ENCODE measurements at places on chromosomes 4 and X. TPM values are rescaled to one million over a fixed set of nuclear protein-coding genes. Genes with fewer than 3 reads are reported as not detected.

Gene TEX13D
- not detected for total RNA-seq

Gene CAPN6
- 6.0 TPM for total RNA-seq

Gene NOX1
- not detected for total RNA-seq

Gene ATOH1
- total RNA-seq = not detected

Gene CT45A10
- total RNA-seq = not detected

Gene GPR78
- 3.2 TPM for total RNA-seq

Gene FGF2
- total RNA-seq = 0.53 TPM

Gene TBC1D9
- total RNA-seq = 8.6 TPM

Gene FAT4
- 1.8 TPM for total RNA-seq

Gene CXorf65
- not detected for total RNA-seq

Gene FAT1
- total RNA-seq = 21.0 TPM

Gene PAGE4
- total RNA-seq = not detected

Gene KCNE5
- not detected for total RNA-seq

DNA sequence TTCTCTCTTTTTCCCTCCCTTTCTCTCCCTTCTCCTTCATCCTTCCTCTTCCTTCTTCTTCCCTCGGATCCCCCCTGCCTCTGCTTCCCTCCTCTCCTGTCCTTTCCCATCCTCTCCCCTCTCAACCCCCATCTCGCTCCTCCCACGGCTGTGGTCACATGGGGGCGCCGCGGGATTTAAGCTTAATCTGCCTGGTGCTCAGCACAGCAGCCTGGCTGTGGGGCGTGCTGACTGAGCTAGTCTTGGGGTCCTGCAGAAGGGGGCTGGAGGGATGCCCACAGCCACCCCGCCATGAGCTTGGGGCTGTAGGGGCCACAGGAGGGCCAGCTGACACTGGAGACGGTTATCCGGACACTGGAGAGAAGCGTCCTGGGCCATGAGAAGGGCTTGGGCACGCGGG, 10.7 kb downstream of the SMIM10L2A start:
- no peak for DNase-seq

DNA sequence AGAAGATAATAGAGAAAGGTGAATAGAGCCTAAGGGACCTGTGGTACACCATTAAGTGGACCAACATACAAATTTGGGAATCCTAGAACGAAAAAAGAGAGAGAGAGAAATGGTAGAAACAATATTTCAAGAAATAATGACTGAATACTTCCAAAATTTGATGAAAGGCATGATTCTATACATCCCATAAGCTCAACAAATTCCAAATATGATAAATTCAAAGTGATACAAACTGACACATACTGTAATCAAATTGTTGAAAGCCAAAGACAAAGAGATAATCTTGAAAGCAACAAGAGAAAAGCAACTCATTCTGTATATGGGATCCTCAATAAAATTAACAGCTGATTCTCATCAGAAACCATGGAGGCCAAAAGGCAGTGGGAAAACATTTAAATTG, 20.6 kb upstream of the ZC4H2 start:
- no peak for DNase-seq

GRCh38 chrX:153707406-153707805, 16.8 kb downstream of the BCAP31 start:
- no peak for DNase-seq

DNA sequence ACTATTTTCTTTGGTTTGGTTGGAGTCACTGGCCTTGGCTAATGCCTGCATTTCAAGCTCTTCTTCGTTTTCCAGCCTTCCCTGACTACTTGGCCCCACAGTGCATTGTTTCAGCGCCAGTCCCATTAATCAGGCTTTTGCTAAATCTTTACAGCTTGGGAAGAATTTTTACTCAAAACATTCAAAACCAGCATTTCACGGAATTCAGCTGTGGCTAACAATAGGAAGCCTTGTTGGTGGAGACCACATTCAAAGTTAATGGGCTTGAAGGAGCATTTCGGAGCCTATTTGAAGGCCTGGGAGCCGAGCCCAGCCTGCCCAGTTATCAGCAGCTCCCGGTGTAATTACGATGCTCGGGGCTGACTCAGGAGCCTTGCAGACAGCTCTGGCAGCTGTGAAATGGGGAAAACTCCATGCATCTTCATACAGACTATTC, 30.8 kb upstream of the VCX2 start:
- DNase-seq = no peak

- no peak for DNase-seq
Observed at GRCh38 chr4:19987746-19988145, 264.0 kb upstream of the SLIT2 start.

- no peak for DNase-seq
Observed at GRCh38 chrX:57270980-57271379, 15.5 kb upstream of the FAAH2 start.

- no peak for DNase-seq
Observed at GRCh38 chr4:37715889-37716402, 29.8 kb upstream of the RELL1 start.

- no peak for DNase-seq
Observed at GRCh38 chr4:48173056-48173991, 39.3 kb upstream of the TXK start.

- no peak for DNase-seq
Observed at GRCh38 chr4:122798101-122798500, 28.5 kb upstream of the FGF2 start.

DNA sequence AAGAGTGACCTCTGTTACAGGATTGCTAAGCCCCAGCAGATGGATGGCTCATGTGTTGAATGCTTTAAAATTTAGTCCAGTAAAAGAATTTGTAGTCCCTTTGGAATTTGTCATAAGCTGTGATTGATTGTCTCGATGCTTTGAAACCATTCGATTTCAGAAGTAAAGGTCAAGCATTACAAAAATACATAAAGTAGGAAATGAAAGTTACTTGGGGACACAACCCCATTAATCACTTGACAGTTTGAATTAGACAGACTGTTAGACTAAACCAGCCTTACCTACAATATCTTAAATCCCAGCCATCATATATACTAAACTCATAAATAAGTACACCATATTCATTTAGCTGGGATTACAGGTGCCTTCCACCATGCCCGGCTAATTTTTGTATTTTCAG, 6.6 kb downstream of the REST start:
- DNase-seq = no peak

DNA sequence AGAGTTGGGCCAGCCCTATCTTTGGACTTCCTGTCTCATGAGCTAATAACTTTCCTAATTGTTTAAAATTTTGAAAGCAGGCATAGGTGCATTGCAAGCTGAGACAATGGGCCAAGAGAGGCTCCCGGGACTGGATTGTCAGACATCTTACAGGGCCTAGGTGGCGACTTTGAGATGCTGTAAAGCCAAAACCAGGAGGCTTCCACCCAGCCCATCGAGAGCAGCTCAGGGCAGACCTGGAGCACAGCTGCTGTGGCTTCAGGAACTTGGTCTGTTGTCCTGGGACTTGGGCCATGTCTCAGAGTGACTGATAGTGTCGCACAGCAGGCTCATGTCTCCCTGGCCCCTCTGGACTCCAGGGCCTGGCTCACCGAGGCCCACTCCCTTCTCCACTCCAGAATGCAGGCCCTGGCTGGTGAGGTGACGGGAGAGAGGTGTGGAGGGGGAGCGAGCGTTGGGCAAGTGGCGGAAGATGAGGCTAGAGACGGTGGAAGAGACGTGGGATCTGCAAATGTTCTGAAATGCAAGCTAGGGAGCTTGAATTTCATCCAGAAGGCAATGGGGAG, 24.1 kb upstream of the MTM1 start:
- DNase-seq = no peak

GRCh38 chr4:121139533-121140222, 24.4 kb downstream of the TNIP3 start:
- no peak for DNase-seq

DNA sequence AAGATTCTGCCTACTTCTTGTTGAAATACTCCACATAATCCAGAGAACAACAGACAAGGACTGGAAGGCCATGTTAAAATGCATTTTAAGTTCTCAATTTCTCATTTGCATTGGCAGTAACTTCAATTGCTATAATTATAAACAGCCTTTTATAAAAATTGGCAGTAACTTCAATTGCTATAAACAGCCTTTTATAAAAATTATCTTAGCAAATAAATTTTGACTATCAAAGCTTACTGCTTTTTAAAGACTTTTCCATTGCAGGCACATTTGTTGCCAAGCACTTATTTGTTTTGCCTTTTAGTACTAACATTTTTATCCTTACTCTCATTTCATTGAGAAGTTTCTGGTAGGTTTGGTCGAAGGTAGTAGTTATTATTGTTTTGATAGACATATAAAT, 17.8 kb downstream of the SCFD2 start:
- DNase-seq = no peak

GRCh38 chr4:111802191-111802590, 343.1 kb upstream of the FAM241A start:
- no peak for DNase-seq

- no peak for DNase-seq
Observed at GRCh38 chr4:98166025-98166730, 22.9 kb upstream of the STPG2 start.

- DNase-seq = no peak
Observed at GRCh38 chr4:306551-306961, 1.3 kb upstream of the ZNF732 start.

DNA sequence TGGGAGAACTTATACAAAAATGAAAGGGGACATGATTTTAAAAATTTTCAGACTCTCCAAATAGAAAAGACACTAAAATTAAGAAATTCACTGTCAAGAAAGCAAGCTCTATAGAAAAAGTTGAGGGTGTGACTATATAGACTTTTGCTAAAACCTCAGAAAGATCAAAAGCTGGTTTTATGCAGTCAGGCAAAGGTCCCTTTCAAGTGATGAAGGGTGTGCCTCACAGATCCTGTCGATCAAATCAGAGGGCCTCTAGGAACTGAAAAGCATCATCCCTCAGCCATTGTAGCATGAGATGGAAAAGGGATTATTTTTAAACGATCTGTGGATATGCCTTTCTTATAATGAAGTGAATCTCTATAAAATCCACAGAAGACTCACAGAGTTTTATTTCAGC, 116.5 kb downstream of the FAM13A start:
- DNase-seq = no peak

GRCh38 chr4:14434483-14434882, 567.8 kb upstream of the CPEB2 start:
- no peak for DNase-seq

GRCh38 chrX:15930585-15930984, 76.0 kb upstream of the AP1S2 start:
- no peak for DNase-seq

GRCh38 chrX:2698604-2699003, 7.5 kb downstream of the CD99 start:
- no peak for DNase-seq

- no peak for DNase-seq
Observed at GRCh38 chr4:74621616-74622015, 172.7 kb downstream of the BTC start.
